ENCODE measurements at places on chromosomes 7 and 10.

DNA sequence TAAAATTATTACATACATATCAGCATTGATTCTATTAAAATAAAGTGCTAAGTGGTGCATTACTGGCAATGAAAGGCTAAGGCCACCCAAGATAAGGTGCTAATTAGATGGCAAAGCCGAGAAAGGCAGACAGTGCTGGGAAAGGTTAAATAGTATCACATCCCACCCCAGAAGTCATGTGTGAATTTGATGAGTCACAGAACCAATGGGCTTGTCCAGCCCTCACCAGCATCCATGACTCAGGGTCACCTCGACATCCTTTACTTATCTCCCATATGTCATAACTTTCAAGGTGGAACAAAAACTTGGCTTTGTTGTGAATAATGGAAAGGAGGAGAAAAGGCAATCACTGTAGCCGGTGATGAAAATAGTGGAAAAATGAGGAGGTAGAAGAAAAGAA, 459.1 kb downstream of the PLXNA4 start:
- no peak for DNase-seq

- no peak for DNase-seq
Measured at GRCh38 chr7:132825932-132826835, 249.9 kb upstream of the PLXNA4 start.

DNA sequence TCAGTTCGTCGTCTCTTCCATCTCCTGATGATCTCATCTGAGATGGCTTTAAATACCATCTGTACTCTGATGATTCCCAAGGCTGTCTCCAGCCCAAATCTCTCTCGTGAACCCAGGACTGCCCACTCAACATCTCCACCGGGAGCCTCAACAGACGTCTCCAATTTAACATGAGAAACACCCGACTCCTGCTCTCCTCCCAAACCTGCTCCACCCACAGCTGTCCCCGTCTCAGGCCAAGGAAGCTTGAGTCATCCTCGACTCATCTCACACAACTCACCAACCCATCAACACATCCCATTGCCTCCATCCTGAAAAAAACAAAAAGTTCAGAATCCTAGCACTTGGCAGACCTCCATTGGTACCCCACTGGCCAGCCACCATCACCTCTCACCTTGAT, 29.7 kb upstream of the CALN1 start:
- no peak for DNase-seq

DNA sequence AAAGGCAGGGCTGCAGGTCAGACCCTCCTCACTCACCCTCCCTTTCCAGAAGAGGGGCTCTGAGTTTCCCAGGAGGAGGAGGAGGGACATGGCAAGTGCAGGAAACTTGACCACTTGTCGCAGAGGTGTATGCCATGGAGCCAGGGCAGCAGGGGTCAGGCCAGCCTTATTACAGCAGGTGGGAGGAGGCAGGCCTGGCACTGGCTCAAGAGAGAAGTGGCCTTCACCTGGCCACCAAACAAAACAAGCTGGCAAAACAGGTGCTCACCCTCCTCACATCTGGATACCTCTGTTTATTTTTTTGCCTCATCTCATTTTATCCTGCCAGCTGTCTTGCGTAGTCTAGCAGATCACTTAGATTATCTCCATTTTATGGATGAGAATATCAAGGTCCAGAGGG, 12.5 kb downstream of the COL13A1 start:
- no peak for DNase-seq

- DNase-seq = no peak
Measured at GRCh38 chr10:76946270-76946669, 691.3 kb downstream of the KCNMA1 start.

- no peak for DNase-seq
Measured at GRCh38 chr10:126161691-126162090, 226.6 kb downstream of the ADAM12 start.

- no peak for DNase-seq
Measured at GRCh38 chr7:148505645-148506375, 84.8 kb upstream of the C7orf33 start.

DNA sequence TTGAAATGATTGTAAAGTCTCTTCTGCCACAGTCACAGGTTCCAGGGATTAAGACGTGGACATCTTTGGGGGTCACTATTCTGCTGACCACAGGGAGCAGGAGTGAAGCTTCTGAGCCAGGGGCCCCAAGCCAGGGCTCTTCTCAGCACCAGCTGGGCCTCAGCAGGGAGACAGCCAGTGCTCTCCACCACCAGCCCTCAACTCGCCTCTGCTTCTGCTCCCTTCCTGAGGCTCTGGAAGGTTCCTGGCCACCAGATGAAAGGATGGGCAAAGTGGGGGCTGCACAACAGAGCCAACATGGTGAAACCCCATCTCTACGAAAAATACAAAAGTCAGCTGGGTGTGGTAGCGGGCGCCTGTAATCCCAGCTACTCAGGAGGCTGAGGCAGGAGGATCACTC, 11.2 kb upstream of the CRYGN start:
- no peak for DNase-seq

GRCh38 chr7:69599955-69600709, 1.9 kb downstream of the AUTS2 start:
- no peak for DNase-seq

DNA sequence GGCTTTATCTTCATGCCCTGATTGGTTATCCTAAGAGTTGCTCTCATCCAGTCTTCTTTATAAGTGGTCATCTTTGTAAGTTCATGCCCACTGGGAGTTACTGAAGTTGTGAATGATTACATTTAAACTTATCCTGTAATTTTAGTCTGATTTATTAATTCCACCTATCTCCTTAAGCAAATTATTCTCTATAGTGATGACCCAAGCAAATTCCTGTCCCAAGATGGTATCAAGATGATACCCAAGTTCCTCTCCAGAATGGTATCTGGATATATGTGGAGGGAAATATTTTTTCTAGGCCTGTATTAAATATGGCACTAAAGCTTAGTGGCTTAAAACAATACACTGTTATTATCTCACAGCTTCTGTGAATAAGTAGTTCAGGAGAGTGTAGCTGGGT, 22.6 kb upstream of the VOPP1 start:
- DNase-seq = no peak

DNA sequence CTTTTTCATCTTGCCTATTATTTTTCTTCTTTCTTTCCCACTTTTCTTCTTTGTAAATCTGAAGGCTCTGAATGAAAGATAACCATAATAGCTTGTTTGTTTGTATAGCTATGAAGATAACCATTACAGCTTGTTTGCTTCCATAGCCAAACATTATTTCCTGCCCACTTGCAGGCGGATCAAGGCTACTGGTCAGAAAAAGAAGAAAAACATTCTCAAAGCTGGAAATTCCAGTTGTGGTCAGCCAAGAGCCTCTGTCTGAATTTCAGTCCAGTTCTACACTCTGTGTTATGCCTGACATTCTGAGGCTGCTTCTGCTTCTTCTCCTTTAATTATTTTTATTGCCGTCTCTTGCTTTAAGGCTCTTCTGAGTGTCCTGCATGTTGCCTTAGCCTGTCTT, 48.9 kb downstream of the TMEM178B start:
- DNase-seq = no peak

- DNase-seq = no peak
Measured at GRCh38 chr10:26790221-26790995, 70.3 kb downstream of the ABI1 start.

DNA sequence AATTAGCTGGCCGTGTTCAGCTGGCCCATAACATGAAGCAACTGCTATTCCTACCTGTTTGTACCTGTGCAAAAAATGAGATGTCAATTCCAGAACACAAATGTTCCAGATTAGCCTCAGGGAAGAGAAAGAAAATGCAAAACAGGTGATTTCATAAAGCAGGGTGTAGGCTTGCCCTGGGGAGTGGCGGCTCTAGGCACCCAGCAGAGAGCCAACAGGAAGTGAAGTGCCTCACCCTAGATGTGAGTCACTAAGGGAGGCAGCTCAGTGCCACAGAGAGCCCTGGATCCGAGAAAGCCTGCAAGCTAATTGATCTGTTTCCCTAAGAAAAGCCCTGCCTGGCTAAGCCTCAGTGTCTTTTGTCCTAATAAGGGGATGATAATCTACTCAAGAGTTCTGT, 240.0 kb downstream of the ARHGAP21 start:
- no peak for DNase-seq

DNA sequence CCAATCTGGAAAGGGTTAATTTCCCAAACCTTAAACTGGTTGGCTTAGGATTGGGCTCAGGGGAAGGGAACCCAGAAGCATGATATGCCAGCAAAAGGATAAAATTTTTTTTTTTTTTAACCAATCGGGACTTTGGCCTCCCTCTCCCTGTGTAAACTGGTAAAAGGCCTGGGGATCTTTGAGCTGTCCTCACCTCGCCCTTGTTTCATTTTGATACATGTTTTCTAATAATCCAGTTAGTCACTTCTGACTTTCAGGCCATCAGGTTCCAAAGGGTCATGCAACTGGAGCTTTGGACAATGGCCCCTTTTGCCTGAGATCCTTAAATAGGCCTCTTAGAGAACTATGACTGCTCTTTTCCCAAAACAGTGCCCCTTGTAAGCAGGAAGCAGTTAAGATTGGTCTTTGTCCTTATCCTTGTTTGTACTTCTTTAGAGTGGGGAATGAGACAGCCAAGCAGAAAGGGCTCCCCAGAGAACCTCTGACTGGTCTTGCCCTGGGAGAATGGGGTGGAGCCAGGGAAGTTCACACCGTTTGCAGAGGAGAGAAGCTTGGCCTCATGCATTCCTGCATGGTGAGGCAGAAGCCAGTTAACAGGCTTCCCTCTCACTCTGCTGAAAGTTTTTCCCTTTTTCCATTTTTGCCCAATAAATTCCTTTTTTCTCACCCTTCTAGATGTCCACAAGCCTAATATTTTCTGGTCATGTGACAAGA, 424.2 kb upstream of the CNTNAP2 start:
- no peak for DNase-seq

- no peak for DNase-seq
Measured at GRCh38 chr7:97006816-97007582, 1.6 kb downstream of the DLX6 start.

DNA sequence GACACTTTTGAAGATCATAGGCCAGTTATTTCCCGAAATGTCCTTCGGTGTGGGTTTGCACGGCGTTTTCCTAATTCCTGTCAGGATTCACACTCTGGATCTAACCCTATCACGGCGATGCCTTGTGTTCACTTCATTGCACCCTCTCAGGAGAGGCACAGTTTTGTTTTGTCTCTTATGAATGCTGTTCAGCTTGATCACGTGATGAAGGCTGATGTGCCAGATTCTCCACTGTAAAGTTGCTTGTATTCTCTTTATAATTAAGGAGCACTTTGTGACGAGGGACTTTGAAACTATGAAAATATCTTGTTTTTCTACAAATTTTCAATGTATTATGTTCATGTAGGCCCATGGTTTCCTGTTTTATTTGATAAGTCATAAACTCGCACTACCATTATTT, 568.1 kb downstream of the ACTR3B start:
- no peak for DNase-seq

GRCh38 chr7:55593515-55594318, 21.4 kb upstream of the VOPP1 start:
- peak; percentile 27 for DNase-seq

DNA sequence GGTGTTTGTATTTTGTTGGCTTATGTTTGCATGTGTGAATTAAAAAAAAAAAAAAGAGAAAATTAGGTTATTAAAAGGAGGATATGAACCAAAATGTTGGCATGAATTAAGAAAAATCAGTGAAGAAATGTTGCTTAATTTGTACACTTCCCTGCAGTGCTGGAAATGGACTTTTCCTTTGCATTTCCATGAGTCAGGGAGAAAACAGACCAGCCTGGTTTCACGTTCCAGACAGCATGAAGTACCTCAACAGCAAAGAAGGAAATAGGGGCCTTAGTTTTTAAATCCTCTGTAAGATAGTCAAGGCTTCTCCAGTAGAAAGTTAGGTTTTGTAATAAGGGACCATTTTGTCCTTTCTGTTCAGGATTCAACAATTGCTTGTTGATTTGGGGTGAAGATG, 159.7 kb downstream of the CELF2 start:
- DNase-seq = no peak

DNA sequence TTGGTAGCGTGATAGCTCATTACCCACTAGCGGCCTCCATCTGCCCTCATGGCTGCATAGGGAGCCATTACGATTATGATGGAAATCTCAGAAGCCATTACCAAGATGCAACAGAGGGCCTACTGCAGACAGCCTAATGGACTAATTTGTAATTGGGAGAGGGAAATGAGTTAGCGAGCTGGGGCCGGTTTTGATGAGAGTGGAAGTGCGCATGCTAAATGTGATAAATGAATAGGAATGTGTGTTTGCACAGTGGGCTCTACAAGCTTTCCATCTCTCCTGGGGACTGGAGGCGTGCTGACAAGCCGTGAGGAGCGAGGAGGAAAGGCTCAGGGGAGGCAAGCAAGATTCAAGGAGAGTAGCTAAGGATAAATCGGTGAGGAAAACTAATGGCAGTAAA, 644.5 kb upstream of the GALNT17 start:
- DNase-seq = peak; percentile 57

- DNase-seq = no peak
Measured at GRCh38 chr7:125645770-125646169, 716.1 kb upstream of the POT1 start.

- no peak for DNase-seq
Measured at GRCh38 chr7:138137423-138138171, 61.3 kb downstream of the AKR1D1 start.

DNA sequence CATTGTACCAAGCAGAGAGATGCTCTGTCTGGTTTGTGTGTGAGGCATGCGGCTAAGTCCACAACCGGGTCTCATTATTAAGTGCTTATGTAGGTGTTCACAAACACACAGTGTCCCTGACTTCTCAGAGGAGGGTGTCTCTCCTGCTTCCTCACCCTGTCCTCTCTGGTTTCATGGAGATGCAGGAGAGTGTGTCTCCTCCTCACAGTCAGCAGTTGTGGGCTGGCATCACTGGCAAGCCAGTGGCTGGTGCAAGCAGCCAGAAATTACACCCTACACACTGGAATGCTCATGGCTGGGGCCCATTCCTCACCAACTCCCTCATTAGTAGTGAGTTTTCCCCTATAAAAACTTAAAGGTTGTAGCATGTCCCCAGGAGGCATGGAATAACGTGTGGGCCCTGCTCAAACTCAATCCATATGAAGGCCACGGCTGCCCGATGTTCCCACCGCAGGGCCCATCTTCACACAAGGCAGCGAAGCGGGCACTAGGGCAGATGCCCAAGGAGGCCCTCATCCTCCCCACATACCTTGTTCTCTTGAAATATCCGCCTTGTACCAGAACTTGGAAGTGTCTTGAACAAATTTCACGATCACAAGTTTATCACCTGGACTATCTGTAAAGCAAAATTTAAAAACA, 280.1 kb downstream of the TNS3 start:
- DNase-seq = no peak

- peak; percentile 47 for DNase-seq
Measured at GRCh38 chr7:455110-455928, 64.3 kb downstream of the PDGFA start.

DNA sequence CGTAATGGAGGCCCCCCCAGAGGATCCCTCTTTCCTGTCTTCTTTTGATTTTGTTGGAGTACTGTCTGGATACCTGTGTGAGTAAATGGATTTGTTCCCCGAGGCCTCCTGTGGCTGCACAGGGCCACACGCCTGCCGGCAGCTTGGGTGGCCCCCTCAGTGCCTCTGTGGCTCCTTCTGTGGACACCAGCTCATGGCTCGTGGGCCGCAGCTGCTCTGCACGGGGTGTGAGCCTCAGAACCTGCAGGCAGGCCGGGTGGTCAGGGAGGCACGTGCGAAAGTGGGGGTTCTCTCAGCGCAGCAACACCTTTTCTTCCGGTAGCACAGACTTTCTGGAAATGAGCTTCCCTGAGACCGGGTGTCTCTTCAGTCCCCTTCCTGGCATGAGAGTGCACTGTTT, 70.3 kb downstream of the WDR37 start:
- DNase-seq = no peak

GRCh38 chr7:106545275-106545674, 115.7 kb downstream of the CCDC71L start:
- no peak for DNase-seq

Measured in NCI-H748 treated with DMSO at 0.1 percent for 48 hours (cell line).